RKO (cell line): ENCODE measurements at places on chromosomes 5 and 9.

DNA sequence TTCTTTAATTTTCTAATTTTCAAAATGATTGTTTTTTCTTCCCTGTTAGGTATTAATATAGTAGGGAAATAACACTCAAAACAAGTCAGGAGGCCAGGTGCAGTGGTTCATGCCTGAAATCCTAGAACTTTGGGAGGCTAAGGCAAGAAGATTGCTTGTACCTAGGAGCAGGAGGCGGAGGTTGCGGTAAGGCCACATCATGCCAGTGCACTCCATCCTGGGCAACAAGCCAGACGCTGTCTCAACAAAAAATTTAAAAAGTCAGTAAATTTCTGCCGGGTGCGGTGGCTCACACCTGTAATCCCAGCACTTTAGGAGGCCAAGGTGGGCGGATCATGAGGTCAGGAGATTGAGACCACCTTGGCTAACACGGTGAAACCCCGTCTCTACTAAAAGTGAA, 10.2 kb upstream of the CDK7 start:
- no peak for DNase-seq

GRCh38 chr5:2300421-2300820, 417.7 kb upstream of the IRX4 start:
- no peak for DNase-seq

DNA sequence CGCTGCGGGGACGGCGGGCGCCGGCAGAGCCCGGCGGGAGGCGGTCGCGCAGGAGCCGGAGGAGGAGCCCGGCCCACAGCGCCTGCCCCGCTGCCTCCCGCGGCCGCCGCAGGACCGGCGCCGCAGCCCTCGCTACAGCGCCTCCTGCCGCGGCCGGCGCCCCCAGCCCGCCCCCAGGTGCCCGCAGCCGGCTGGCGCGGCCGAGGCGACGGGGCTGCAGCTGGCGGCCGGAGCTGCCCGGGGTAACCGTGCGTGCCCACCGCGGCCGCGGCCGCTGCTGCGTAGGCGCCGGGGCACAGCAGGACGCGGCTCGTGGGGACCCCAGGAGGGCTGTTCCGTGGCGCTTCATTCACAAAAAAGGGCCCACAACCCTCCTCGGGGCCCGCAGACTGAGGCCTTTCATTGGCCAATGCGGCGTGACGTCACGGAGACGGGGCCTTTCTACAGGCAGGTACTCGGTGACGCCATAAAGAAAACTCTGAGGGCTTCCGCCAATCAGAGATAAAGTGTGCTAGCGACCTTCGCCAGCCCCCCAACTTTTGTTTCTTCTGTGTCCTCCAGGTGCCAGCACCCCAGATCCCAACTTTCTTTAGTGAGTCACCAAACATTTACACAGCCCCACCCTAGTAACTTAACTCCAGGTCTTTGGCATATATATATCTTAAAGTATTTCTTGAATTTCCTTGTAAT, at the start of gene CDC14B:
TSS of gene CDC14B (minus strand) at position 353 of the 690 bp plus-strand sequence. CDS start 465 bp downstream, outside the sequence.
- DNase-seq, result peak; percentile 93

GRCh38 chr9:71326360-71326759, 204.9 kb upstream of the TRPM3 start:
- DNase-seq, result no peak

DNA sequence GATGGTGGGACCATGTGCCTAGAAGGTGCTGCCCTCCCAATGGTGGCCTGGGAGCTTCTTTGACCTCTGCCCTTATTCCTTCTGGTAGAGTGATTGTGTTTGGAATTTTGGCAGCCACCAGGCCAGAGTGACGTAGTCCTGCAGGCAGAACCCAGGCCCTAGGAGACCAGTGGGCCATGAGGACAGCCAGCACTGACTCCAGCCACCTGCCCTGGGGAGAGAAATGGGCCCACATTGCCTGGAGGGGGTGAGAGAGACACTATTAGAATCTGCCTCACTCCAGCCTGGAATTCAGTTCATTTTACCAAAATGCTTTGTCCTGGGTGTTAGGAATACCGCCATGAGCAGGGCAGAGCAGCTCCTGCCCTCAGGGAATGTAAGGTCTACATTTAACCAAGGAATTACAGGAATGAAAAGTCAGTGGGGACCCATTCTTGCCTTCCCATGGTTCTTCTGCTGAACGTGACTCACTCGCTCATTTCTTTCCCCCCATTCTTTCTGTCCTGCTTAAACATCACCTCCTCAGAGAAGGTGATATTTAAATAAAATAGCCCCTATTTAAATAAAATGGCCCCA, 5.5 kb upstream of the COL27A1 start:
- no peak for DNase-seq

GRCh38 chr5:140311011-140311467, 8.1 kb upstream of the PFDN1 start:
- DNase-seq, result peak; percentile 90

DNA sequence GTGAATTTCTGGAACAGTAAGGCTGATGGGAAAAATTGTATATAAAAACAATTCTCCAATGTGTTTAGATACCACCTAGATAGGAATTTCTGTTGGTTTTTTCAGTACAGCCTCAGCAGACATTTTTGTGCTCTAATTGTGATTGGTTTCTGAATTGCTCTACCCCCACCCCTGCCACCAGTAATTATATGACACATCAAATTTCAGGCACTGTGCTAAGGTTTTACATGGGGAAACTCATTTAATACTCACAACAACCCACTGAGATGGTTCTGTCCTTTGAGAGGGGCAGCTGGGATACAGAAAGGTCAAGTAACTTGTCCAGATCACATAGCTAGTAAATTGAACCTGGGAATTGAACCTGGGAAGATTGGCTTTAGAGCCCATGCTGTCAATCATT, 288.0 kb downstream of the ARHGEF28 start:
- DNase-seq, result no peak

DNA sequence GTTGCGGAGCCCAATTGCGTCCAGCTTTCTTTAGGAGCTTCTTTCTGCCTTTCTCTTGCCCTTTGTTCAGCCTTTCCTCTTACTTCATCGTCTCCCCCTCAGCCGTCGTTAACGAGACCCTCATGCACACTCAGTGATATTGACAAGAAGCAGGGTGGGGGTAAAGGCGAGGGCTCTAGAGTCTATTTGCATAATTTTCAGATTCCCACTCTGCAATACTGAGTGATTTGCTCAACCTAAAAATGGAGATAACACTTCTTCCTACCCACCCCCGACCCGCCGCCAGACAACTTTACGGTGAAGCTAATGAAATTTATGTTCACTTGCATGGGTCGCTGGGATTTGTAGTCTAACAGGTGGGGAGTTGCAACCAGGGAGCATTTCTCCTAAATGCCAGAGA, 1.3 kb upstream of the TBC1D2 start:
- peak; percentile 24 for DNase-seq

DNA sequence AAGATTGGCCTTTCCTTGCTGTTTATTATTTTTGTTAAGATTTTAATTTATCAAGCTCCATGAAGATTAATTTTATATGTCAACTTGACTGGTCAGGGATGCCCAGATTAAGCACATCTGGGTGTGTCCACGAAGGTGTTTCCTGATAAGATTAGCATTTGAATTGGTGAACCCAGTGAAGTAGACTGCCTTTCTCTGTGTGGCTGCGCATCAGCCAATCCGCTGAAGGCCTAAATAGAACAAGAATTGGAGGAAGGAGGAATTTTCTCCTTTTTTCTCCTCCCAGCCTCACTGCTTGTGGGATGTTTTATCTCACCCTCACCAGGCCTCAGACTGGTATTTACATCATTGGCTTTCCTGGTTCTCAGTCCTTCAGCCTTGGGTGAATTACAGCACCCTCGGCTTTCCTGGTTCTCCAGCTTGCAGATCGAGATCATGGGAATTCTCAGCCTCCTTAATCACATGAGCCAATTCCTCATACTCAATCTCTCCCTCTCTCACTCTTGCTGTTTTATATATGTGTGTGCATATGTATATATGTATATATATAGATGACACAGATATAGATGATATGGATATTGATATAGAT, 135.4 kb upstream of the SPEF2 start:
- no peak for DNase-seq

- DNase-seq, result no peak
Observed at GRCh38 chr9:129225815-129226214, 47.8 kb upstream of the IER5L start.

DNA sequence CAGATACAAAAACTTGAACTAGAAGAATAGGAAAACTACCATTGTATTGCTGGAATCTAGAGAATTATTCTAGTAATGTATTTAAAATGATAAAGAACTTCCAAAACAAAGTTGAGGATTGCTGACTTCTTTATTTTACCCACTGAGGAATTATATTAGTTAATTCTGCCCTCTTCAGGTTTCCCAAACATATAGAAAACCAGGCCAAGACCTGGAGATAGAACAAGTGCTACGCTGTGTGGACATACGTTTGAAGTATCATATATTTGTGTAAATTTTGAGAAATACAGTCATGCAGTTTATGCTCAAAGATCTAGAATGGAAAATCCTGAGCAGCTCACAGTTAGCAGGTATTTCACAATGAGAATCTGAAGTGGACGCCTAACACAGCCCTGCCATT, 162.3 kb upstream of the CYLC2 start:
- no peak for DNase-seq

DNA sequence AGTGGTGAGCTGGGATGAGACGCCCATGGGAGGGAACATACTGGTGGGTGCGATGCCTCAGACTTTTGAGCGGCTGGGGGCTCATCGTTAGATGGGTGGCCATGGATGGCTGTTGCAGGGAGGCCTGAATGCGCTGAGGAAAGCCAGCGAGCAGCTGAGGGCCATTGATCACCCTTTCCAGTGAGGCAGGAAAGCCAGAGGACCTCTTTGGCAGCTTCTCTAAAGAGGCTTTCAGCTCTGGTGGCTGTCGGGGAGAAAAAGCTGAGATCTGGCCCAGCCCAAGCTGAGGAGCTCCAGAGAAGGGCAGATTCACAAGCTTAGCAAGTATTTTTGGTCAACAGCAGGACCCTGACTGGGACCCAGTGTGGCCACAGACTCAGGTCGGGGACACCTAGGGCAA, 13.3 kb upstream of the VAV2 start:
- DNase-seq, result no peak

DNA sequence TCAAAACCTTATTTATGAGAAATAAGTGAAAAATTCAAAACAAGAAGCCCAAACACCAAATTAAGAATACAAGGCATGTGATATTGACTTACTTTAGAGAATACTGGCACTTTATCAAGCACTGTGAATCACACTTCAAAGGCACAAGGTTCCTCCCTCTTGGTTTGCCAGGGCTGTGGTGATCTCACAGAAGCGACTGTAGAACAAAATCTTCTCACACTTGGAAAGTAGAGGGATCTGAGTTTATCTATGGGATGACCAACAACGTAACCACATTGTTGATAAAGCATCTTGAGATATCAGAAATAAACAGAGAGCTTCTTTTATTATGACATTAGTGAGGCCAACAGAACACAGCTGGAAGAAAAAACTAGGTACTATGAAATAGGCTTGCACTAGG, 295.9 kb downstream of the NFIB start:
- DNase-seq, result peak; percentile 24

DNA sequence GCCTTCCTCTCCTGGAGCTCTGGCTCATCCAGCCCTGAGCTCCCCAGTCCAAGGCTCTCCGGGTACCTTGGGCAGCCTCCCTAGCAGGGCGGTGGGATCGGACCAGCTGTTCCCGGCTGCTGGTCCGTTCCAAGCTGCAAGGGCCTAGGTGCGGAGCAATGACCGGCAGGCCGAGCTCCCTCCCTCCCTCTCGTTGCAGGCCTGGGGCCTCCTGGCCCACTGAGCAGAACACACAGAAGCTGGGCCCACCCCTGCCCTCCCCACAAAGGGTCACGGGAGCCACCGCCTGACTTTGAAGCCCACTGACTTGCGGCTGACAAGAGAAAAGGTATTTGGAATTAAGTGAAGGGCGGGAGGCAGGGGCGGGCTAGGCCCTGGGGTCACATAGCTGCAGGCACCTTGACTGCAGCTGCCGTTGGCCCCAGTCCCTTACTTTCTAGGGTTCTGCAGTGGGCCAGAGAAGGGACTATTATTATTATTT, 104.7 kb upstream of the IER5L start:
- DNase-seq, result no peak

GRCh38 chr5:159669559-159669958, 246.7 kb upstream of the ADRA1B start:
- no peak for DNase-seq

DNA sequence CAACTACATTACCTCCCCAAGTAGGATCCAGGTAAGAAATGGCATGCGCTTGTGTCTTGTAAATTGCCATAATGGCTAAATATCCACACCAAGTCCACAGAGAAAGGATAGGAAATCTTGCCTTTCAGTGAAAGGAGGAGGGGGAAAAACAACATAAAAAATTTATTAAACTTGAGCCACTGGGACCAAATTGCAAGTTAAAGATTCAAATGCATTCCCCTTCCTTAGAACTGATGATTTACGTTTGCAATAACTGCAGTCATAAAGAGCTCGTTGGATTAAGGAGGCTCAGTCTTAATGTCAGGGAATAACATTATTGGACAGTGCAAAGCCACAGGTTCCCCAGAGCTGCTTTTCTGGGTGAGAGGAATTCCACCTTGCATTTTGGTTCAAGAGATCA, 92.6 kb upstream of the SARDH start:
- DNase-seq, result no peak

- DNase-seq, result no peak
Observed at GRCh38 chr5:165370233-165370632, 1864.8 kb downstream of the MAT2B start.

GRCh38 chr5:154791535-154791934, 36.4 kb downstream of the LARP1 start:
- no peak for DNase-seq
